ENCODE measurements at places on chromosomes 3 and 15.
A peak's percentile ranks its signal among the peaks of the same experiment; 100 is the strongest.

- DNase-seq, result peak; percentile 24
These were observed 31.2 kb upstream of the USP3 start for GRCh38 chr15:63473007-63473748.

DNA sequence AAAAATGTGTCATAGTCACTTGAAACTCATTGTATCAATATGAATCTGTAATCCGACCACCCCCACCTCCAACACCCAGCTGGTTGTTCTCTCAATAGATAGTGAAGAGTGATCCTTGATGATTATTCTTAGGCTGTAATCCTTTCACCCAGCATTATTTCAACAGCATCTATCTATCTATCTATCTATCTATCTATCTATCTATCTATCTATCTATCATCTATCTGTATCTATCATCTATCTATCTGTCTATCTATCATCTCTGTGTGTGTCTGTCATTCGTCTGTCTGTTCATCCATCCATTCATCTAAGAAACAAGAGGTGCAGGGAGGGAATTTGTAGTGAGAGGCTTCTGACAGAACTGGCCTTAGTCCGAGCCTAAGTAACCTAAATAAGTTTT lies 78.7 kb upstream of the IGSF10 start:
- no peak for DNase-seq

DNA sequence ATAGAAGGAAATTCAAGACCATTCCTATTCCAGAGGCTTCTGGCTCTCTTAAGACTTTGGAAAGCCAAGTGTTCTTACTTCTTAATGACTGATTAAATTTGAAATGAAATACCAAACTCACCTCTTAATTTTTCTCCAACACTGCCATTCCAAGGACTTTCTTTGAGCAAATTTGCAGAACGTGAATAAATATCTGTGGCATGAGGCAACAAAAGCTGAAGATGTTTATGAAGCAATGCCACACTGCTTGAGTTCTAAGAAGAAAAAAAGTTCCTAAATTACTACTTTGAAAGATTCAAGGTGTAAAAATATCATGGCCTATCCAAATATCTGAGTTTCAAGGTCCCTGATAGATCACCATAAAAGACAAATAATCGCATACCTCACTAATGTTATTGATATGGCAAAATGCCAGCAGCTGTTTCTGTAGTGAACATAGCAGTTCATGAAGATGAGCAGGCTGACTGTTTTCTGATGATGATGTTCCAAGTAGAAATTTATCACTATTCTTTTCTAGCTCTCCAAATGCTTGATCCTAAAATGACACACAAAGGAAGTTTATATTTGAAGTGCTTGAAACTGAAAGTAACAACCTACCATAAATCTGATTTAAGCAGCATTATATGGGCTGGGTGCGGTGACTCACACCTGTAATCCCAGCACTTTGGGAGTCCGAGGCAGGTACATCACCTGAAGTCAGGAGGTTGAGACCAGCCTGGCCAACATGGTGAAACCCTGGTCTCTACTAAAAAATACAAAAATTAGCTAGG lies 104.4 kb downstream of the HERC1 start:
- DNase-seq, result no peak

DNA sequence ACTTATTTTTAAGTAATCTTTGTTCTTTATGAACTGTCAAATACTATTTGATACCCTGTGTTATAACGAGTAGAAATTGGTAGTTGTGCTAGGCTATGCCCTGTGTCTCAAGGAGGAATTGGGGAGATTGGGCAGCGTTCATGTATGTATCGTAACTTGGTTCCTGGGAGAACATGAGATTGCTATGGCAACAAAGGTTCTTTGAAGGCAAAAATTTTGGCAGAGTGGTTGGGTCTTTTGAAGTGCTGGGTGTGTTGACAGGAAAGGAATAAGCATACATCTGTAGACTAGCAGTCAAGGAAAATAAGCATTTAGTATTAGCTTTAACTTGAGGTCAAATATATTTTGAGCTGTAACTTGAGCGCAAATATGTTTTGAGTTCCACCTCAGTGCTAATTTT lies 45.3 kb downstream of the TCF12 start:
- DNase-seq, result no peak

- no peak for DNase-seq
These were observed 108.5 kb upstream of the EPHA6 start for GRCh38 chr3:96705895-96706294.
